ENCODE measurements at places on chromosomes 4 and X.

- no peaks in the 10 kb centered on the region for H3K27me3 ChIP-seq
- H3K4me3 ChIP-seq, result no peak overlapping the region
- no peak for DNase-seq
- no peak overlapping the region for H3K27ac ChIP-seq
These were observed 86.9 kb downstream of the TMEM164 start for GRCh38 chrX:110089656-110090403.

DNA sequence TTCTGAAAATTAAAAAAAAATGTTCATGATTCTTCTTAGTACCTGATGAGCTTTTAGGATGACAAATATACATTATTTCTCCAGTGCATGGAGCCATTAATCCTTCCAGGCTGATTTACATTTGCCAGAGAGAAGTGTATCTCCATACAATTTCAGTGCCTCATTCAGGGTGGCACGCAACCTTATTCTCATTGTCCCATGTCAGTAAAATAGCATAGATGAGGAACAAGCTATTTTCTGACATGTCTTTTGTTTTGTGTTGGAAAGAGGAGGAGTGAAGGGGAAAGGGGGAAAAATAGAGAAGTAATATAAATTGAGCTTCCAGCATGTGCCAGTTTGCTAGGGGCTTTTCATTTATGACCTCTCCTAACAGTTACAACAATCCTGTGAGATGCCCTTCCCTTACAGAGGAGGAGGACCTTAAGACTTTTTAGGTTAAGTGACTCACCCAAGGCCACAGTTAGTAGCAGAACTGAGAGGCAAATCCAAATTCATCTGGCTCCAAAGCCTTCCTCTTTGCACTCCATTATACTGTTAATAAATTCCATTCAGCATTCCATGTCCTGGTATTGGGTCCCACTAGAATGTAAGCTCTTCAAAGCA is 274.8 kb upstream of the GPC4 start:
- no peaks in the 10 kb centered on the region for H3K27me3 ChIP-seq
- no peak overlapping the region for H3K27ac ChIP-seq

- no peak for DNase-seq
- no peak overlapping the region for H3K4me3 ChIP-seq
- no peak overlapping the region for H3K27ac ChIP-seq
- H3K4me1 ChIP-seq, result no peaks in the 10 kb centered on the region
- no peaks in the 10 kb centered on the region for H3K27me3 ChIP-seq
These were observed 158.1 kb upstream of the USP38 start for GRCh38 chr4:143026459-143027170.

DNA sequence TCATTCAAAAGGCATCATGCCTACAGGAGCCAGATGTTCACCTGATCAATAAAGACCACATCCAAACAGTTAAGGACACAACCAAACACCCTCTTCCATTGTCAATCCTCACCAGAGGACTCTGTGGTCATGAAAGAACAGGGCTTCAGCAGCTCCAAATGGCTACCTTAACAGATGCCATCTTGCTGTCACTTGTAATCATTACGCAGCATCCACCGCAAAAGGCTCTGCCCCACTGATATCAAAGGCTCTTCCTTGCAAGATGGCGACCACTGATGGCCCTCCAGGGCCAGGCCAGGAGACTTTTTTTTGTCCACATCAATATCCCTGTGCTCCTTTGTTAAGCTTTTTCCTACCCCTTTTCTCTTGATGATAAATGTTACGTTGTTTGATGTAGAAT is 157.4 kb downstream of the DHRSX start:
- H3K36me3 ChIP-seq, result no peaks in the 10 kb centered on the region
- no peak overlapping the region for H3K4me3 ChIP-seq
- no peaks in the 10 kb centered on the region for H3K4me1 ChIP-seq
- no peaks in the 10 kb centered on the region for H3K27me3 ChIP-seq
- no peak for DNase-seq

GRCh38 chr4:127141856-127142255 is 490.9 kb upstream of the INTU start:
- no peak overlapping the region for H3K4me3 ChIP-seq
- H3K27ac ChIP-seq, result no peak overlapping the region
- no peaks in the 10 kb centered on the region for H3K36me3 ChIP-seq
- H3K27me3 ChIP-seq, result no peaks in the 10 kb centered on the region

- H3K36me3 ChIP-seq, result peaks cover 39% of the 10 kb centered on the region
- no peak overlapping the region for H3K4me3 ChIP-seq
- no peaks in the 10 kb centered on the region for H3K4me1 ChIP-seq
These were observed 17.7 kb downstream of the FGFR3 start for GRCh38 chr4:1810765-1811164.

DNA sequence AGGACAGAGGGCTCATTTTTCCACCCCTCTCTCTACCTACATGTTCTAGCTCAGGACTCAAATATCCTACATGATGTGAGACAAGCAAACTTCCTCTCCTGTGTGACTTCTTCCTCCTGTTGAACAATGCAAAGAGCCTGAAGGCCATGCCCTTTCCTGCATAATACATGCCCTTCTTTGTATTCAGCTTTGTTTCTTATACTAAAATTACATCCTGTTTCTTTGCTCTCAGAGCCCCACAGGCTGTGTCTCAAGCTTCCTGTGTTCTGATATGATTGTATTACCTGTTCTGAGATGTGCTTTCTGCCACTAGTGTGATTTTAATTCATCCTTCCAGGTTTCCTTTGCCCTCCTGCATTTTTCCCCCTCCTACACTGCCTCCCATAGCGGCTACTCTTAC is 166.4 kb upstream of the AFF2 start:
- no peaks in the 10 kb centered on the region for H3K4me1 ChIP-seq
- no peaks in the 10 kb centered on the region for H3K36me3 ChIP-seq
- H3K27ac ChIP-seq, result no peak overlapping the region
- H3K27me3 ChIP-seq, result no peaks in the 10 kb centered on the region

DNA sequence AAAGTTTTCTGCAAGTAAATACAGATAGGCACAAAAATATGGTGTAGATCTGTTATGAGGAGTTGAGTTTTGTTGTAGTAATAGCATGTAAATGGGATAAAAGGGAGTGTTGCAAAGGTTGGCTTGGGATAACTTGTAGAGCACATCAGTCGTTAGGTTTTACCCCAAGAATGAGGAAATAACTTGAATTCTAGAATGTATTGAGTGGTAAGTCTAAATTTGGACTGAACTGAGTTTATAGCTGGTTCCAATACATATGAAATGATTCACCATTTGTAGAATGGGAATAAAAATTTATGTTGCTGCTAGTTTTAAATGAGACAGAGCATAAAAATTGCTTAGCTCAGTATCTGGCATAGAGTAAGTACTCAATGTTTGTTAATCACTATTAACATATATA is 719.2 kb downstream of the FSTL5 start:
- no peak for DNase-seq
- no peak overlapping the region for H3K4me3 ChIP-seq
- H3K36me3 ChIP-seq, result no peaks in the 10 kb centered on the region
- no peaks in the 10 kb centered on the region for H3K27me3 ChIP-seq
- no peaks in the 10 kb centered on the region for H3K4me1 ChIP-seq
